Stimulated activated CD8-positive, alpha-beta memory T cell treated with anti-CD3 and anti-CD28 coated beads, Interleukin-2, amount 100 ng/mL, for 1 hour (primary cell): ENCODE measurements at places on chromosomes 6 and 20.

- no peak for DNase-seq
These were observed 38.8 kb downstream of the LYRM2 start for GRCh38 chr6:89599727-89600126.

GRCh38 chr6:149343501-149343900 is 26.0 kb downstream of the TAB2 start:
- DNase-seq, result no peak

DNA sequence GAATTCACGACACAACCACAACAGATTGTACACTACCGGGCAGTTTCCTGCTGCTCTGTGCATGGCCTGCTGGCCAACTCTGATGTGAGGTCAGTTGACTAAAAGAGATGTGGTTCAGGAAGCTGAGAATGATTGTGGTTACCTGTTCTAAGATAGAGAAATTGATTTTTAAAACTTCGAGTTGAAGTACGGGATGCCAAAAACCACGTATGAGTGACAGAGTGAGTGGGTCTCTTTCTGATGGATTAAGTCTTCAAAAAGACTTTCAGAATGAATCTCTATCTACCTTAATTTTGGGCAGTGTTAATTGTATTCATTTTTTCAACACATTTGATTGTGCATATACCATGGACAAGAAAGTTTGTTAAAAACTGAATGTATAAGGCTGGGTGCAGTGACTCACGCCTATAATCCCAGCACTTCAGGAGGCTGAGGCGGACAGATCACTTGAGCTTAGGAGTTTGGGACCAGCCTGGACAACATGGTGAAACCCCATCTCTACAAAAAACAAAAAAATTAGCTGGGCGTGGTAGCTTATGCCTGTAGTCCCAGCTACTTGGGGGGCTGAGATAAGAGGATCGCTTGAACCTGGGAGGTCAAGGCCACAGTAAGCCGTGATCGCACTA is 121.2 kb downstream of the SGK1 start:
- no peak for DNase-seq

DNA sequence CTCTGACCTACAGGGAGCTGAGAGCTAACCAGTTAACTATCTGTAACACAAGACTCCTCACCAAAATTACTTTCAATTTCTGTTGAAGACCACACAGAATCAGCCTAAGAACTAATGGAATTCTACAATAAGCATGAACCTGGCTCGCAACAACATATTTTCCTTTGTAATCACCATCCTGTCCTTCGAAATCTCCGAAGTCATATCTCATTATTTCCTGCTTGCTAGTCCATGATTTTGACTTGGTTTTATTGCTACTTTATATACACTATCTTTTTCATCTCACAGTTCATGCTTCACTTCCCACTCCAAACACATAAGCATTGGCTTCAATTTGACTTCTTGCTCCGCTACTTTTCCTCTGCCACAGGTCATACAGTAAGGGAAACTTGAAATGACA is 405.8 kb upstream of the FKBP1C start:
- DNase-seq, result no peak

GRCh38 chr6:168734523-168734922 is 293.5 kb downstream of the SMOC2 start:
- no peak for DNase-seq

DNA sequence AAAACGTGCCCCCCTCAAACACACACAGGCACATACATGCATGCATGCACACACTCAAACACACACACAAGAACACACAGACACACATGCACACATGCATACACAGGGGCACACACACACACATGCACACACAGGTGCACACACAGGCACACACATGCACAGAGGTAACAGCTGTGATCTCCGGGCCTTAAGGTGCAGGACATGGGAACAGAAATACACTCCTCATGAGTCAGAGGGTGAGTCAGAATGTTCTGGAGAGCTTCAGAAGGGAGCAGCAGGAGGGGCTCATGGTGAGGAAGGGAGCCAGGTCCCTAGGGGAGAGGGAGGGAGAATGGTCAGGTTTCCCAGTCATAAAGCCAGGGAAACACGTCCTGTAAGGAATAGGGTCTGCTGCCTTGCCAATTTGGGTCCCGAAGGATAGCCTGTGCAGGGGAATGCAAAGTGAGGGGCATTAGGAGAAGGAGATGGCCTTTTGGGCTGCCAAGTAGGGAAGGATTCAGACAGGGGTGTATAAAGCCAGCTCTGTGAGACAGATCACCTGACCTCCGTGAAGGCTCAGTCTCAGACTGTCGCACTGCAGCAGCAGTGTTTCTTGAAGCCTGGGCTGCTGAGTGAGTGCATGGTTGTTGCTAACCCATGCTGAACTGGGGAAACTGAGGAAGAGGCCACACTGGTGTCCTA is 123.9 kb downstream of the MAFB start:
- no peak for DNase-seq

DNA sequence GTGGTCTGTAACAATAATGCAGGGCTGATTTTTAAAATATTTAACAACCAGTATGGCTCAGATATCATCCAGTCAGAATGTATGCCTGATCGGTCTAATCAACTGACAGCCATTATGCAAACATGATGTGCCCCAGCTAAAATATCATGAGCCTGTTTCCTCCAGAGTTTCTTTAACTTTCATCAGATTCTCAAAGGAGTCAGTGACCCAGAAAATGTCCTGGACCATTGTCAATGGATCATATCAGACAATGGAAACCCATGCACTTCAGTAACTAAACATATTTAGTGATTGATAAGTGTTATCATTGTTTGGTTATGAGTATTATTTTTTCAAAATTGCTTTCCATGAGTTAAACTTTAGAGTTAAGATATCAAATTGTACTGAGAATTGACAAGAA is 173.5 kb downstream of the LMBRD1 start:
- no peak for DNase-seq

GRCh38 chr6:75145976-75146375 is 59.9 kb downstream of the COL12A1 start:
- DNase-seq, result no peak

DNA sequence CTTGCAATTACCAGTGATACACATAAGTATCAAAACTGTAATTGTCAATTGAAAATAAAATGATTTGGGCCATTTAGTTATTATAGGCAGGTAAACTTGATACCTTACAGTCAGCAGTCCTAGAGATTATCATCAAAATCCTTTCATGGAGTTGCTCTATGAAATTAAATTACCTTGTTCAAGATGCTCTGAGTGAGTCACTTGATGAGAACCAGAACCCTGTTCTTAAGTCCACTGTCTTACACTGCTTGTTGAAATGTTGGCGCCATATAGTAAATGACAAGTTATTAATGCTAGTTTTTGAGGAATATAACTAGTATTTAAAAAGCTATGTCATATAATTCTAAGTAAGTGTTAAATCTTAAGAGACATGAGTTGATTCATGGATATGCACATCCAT is 37.2 kb upstream of the BAG2 start:
- DNase-seq, result no peak

DNA sequence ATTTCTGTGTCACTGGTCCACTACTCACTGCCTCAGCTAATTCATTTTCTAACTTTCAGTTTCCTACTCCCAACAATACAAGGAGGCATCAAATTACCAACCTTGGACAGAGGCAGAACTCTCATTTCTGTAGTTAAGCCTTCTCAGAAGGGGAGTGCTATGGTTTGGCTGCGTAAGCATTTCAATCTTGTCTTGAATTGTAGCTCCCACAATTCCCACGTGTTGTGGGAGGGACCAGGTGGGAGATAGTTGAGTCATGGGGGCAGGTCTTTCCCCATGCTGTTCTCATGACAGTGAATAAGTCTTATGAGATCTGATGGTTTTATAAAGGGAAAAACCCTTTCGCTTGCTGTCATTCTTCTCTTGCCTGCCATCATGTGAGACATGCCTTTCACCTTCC is 22.9 kb downstream of the HLA-DRA start:
- DNase-seq, result no peak

- no peak for DNase-seq
These were observed 6.5 kb upstream of the RANBP9 start for GRCh38 chr6:13718123-13718458.

GRCh38 chr20:54091120-54091480 is 20.7 kb upstream of the BCAS1 start:
- no peak for DNase-seq

DNA sequence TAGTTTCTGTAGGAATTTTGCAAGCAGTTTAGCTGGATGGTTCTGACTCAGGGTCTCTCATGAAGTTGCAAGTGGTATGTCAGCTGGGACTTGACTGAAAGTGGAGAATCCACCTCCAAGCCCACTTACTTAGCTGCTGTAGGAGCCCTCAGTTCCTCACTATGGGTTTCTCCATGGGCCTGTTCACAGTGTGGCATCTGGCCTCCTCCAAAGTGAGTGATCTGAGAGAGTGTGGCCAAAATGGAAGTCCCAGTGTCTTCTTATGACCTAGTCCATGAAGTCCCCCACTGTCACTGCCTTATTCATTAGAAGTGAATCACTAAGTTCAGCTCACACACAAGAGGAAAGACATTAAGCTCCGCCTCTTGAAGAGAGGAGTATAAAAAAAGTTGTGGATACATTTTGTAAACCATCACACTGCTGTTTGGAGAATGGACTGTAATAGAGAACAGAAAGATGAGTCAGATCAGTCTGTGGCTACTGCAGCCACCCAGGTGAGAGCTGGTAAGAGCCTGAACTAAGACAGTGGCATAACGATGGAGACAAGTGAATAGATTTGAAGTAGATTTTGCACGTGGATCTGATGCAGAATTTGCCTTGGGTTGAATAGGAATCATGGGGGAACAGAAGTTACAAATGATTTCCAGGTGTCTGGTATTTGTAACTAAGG is 4.9 kb upstream of the NELFCD start:
- no peak for DNase-seq

DNA sequence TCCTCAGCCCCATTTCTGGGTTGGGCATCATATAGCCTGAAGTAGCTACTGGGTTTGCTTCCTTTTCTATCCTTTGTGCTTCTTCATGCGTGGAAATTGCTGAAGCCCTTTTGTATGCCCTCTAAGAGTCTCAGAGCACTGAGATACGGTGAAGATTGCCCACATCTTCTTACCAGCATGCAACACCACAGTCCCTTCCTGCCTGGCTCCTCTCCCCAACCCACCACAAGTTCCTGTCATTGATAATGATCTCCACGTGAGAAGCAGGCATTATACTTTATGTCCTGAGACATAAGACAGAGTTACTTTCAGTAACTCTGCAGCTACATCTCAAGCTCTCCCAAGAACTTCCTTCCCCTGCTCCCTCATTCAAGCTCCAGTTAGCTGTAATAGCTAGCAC is 15.8 kb upstream of the PLCB4 start:
- DNase-seq, result no peak

GRCh38 chr20:5181958-5182357 is 55.1 kb downstream of the CDS2 start:
- DNase-seq, result no peak

GRCh38 chr6:40688214-40688761 is 101.1 kb upstream of the LRFN2 start:
- DNase-seq, result no peak

GRCh38 chr6:170243791-170244291 is 47.0 kb downstream of the DLL1 start:
- DNase-seq, result no peak

GRCh38 chr6:148973538-148974208 is 226.8 kb downstream of the UST start:
- no peak for DNase-seq

DNA sequence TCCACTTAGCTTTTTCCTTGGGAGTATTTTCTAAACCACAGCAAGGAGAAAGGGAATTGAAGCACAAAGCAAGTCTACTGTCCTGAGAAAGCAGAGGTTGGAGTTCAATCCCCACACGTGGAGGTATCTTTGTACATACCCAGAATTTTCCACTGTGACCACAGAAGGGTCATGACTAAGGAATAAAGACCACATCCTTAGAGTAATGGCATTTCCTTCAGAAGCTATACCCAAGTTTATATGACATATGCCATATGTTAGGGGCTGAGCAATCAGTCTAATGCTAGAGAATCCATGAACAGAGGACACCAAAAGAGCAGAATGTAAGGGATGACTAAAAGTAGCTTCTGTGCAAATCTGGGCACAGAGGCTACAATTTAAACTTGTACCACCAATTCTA is 46.4 kb downstream of the ATG5 start:
- no peak for DNase-seq

DNA sequence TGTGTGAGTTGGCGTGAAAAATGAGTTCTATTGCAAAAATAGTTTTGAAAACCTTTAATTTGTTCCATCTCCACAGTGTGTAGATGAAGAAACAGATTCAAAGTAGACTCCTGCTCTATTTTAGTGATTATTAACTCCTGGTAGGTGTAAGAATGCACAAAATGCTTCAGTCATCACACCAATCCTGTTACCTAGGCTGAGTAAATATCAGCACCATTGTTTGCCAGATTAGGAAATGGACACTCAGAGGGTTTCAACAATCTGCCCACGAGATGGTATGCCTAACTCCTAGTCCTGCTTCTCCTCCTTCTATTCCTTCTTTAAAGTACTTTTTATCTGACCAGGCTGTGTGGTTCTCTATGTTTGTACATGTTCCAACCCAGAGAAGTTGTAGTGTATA is 108.9 kb upstream of the AHI1 start:
- DNase-seq, result no peak

DNA sequence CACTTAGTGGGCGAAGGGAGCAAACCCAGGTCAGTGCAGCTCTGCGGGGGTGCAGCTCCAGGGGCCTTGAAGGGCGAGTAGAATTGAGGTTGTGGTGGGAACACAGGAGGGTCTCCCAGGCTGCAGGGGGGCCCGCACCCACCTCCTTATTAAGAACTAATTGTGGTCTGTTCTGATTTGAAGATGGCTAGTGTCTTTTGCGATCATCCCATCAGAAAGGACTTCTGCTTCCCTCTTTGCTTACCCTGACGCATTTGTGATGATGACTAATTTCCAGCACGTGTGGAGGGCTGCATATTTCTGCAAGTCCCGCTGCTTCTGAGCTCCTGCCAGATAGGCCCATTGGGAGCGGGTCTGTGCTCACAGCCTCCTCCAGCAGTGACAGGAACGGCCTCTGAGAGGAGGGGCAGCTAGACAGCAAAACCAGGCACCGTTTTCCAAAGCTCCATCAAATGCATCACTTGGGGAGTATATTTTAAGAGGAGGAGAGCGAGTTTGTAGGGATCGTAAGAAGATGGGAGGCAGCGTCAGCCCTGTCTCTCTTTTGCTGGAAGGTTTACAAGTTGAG is 268.9 kb downstream of the CDH4 start:
- no peak for DNase-seq

DNA sequence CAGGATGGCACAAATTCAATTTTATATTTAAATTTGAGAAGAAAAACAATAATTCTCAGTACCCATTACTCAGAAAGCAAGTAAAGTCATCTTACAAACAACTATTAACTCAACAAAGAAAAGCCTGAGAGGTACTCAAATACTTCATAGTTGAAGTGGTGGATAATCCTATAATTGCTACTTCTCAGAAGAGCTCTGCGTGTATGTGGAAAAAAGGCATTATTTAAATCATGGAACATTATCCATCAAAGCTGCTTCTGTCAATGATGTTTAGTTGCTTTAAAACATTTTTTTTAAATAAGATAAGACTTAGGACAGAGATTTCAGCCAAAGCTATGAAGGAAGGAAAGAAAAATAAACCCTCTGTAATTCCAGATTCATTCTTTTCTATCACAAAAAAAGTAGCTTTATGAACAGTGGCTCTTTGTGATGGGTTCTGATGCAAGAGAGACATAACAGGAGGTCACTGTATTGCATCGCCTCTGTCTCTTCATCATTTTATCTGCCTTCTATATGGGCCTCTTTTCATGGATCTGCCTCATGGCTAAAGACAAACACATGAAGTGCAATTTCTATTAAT is 367.9 kb upstream of the SLC35B3 start:
- no peak for DNase-seq
